ENCODE measurements at places on chromosomes 2 and 18.

DNA sequence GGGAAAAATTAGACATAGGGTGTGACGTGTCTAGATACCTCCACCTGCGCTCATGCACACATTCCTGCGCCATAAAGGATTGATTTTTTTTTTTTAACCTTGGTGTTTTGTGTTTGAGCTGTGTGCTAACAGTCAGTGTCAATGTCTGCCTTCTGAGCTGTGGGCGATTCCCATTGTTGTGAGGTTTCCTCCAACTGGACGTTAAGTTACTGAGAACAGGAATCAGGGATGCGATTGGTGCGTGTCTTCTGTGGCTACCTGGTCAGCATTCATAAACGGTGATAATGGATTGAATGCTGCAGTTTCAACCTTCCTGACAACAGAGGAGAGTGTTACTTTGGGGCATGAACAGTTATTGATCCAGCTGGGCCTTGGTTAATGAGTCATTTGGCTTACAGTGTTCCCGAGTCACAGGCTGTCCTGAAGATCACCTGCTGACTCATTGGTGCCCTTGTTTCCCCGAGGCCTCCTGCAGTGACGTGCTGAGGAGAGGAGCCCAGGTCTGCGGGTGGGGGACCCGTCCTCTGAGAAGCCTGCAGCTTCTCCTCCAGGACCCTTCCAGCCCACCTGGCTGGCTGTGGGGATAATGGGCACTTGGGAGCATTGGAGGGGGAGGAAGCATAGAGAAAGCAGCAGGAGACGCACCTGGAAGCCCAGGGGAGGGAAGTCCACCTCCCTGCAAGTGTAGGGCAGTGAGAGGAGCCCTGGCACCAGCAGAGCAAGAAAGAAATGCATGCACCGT, 25.8 kb upstream of the CABYR start:
- DNase-seq: peak; percentile 64

DNA sequence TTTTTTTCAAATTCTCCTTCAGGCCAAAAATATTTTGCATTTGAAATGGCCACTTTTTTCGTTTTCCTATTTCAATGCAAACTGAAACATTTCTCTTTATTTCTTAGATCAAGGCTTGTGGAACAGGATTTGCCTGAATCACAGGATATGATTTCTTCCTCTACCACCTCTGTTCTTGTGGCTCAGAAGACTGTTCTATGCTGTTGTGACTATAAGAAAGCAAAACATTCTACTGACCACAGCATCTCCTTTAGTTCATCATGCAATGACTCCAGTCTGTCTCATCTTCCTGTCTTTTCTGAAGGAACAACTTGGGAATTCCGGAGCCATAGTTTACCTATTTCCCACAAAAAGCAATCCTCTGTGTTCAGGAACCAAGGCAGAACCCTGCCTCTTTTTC, 16.2 kb upstream of the ZNF512 start:
- DNase-seq: no peak

DNA sequence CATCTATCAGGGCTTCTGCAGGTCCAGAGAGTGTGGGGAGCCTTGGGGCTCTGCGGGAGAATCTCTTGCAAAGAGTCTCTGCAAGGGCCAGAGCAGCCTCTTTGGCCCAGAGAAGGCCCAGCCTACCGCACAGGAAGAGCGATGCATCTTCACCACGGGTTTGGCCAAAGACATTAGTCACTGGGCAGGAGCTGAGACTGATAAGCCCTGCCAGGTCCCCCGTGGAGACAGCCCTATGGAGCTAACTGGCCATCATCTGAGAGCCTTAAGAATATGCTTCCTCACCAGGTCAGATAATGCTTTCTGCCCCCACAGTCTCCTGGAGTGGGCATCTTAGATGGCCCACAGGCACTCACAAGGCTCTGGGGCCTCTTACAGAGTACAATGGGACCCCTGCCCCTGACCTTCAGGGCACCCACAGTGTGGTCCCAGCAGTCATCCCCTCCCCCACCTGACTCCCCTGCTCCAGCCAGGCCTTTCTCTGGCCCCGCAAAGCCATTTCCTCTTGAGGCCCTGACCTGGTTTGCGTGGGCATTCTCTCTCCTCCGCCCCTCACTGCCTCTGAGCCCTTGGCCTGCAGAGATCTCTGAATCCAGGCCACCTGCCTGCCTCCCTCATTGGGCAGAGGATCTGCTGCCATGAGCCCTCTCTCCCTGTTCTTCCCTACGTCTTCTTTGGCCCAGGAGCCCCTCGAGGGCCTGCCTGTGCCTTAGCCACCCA, 31.9 kb upstream of the MAPRE3 start:
- DNase-seq: no peak

DNA sequence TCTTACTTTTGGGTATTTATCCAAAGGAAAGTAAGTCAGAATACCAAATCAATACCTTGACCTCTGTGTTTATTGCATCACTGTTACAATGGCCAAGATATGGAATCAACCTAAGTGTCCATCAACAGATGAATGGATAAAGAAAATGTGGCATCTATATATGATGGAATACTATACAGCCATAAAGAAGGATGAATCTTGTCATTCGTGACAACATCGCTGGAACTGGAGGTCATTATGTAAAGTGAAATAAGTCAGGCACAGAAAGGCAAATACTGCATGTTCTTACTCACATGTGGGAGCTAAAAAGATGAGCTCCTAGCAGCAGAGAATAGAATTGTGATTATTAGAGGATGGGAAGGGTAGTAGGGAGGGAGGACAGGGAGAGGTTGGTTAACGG, 34.6 kb downstream of the LCT start:
- no peak for DNase-seq

- no peak for DNase-seq
Measured at GRCh38 chr2:144582651-144583380, 62.9 kb upstream of the ZEB2 start.

GRCh38 chr2:67234440-67234839, 162.7 kb upstream of the ETAA1 start:
- no peak for DNase-seq

DNA sequence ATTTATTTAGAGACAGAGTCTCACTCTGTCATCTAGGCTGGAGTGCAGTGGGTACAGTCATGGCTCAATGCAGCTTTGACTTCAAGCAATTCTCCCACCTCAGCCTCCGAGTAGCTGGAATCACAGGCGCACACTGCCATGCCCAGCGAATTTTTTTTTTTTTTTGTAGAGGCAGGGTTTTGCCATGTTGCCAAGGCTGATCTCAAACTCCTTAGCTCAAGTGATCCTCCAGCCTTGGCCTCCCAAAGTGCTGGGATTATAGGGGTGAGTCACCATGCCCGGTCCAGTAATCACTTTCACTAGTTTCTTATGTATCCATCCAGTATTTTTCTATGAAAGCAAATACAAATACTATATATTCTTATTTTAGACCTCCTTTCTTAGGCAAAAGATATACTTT, 24.0 kb downstream of the PRKAG3 start:
- DNase-seq: no peak

DNA sequence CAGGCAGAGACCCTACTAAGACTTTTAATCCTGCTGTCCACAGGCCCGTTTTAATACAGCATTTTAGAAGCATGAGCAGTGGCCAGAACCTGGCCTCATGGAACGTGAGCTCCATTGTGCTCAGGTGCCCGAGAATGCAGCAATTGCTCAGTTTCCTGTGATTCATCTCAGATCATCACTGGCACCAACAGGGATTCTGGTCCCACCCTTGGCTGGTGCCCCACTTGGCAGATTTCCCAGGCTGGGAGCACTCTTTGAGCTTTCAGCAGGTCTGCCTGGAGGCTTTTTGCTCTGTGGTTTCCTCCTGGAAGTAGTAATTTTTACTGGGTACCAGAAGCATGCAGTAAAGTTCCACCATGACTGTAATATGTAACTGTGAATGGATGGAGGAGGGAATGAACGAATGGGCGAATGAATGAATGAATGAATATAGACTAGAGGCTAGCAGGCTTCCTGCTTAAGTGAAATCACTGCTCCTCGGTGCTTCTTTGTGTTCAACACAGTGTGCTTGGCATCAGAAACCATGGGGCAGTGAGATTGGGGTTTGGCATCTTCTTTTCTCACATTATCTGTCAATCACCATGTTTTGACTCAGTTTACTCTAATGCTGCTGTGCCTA, 312.9 kb downstream of the PRKCE start:
- DNase-seq: peak; percentile 3
